Left ventricle myocardium inferior (tissue), 1 donor: ENCODE measurements at places on chromosomes 5 and 9.
A peak's percentile ranks its signal among the peaks of the same experiment; 100 is the strongest.

DNA sequence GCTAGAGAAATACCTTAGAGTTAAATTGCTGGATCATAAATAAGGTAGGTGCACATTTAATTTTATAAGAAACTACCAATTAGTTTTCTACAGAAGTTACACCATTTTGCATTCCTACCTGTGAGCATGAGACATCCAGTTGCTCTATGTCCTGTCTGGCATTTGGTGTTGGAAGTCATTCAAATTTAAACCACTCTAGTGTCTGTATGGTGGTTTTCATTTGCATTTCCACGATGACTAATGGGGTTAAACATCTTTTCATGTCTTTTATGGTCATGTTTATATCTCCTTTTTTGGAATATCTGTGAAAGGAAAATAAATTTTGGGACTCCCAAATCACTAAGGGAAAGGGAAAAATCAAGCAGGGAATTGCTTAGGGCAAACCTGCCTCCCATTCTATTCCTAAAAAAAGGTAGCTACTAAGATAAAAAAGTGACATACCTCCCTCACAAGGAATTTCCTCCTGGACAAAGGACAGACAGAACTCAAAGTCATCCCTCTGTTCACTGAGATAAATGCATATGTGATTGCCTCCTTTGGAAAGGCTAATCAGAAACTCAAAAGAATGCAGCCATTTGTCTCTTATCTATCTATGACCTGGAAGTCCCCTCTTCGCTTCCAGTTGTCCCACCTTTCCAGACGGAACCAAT is 31.6 kb upstream of the ADCY2 start:
- DNase-seq = no peak

DNA sequence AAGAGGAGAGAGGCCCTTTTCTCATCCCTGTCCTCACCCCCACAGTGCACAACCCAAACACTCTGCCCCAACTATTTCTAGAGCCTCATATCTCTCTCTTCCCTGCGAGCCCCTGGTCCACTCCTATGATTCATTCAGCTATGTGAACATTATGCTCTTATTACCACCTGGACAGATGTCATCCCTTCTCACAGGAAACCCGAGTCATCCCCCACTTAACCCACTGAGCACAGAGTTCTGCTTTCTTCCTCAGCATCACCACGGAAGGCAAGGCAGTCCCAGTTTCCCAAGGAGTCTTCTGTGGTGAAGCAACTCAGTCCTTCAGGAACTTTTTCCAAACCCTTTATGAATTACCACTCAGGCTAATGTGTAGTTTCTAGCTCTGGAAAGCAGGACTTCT is 1.3 kb downstream of the DNAI1 start:
- no peak for DNase-seq

GRCh38 chr5:52859628-52860027 is 71.9 kb downstream of the ITGA1 start:
- no peak for DNase-seq

DNA sequence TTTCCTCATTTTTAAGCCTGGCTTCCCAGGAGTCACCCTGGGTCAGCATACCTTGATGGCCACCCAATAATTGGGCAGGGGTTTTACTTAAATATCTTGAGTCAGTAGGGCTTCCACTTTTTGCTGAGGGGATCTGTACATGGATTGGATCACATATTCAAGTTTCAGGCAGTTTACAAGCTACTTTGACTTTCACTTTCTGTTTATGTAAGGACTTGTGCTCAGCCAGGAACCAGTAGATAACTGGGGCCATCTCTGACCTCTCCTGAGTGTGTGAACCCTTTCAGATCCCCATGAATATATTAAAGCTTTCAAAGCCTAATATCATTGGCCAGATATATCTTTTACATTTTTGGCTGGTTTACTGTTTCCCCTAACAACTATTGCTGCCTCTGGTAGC is 45.1 kb downstream of the SLCO6A1 start:
- DNase-seq = no peak

- no peak for DNase-seq
These were observed 1.5 kb downstream of the PAEP start for GRCh38 chr9:135563039-135563476.

DNA sequence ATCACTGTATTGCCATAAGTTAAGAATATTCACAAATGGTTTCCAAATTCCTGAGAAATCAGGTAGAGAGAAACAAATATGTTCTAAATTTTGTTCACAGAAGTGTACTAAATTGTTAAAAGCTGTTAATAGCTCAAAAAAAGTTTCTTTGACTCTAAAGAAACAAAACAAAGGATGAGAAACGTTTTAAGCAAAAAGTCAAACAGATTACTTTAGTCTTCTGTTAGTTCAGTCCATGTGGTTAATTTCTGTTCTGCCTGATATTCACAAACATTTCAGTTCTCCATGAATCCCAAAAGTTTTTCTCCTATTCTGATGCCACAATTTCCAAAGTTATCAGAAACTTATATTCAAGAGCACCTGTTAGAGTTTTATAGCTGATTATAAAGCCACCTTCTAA is 7.7 kb upstream of the FANCC start:
- DNase-seq = no peak

DNA sequence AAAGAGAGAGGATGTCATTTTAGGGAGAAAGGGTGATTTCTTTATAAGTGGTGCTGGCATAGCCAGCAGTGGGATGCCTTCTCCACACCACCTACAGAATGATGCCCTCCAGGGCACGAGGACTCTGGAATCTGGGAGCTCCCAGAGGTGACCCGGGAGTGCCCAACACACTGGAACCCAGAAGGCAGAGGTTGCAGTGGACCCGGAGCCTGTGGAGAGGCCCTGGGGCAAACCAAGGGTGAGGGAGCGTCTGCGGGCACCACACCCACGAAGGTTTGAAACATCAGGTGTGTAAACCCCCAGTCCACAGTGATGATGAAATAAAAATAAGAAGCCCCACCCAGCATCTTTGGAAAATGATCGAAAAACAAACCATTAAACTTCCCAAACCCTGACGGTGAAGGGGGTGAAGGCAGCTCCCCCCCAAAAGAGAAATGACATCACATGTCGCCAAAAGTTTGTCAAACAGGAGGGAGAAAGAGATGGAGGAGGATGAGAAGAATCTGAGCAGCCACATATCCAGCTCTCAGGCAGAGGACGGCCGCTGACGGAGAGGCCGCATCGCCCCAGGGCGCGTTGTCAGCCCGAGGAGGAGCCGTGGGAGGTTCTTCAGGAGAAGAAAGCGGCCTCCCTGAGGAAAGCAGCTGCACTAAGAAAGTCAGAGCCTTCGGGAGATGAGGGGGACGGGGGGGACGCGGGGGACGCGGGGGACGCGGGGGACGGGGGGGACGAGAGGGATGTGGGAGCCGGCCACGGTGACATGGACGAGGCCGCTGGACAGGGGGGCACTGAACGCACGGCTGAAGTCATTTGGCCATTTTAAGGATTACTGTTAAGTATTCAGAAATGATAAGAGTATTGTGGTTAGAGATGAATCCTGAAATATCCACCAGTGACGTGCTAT is 43.1 kb upstream of the NSMF start:
- no peak for DNase-seq

DNA sequence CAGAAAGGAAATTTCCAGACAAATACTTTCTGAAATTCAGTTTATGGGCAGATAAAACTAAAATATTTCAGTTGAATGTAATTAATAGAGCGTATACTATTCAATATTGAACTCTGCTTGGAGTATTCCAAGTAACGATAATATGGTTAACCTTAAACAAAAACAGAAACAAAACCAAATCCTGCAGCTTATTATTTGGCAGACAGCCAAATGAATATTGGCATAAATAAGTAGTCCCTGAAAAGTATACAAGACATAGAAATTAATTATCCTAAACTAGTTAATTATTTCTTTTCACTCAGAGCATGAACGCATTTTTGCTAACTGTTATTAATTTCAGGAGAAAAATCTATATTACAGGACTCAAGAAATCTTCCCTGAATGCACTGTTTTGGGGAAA is 1574.0 kb downstream of the MAT2B start:
- no peak for DNase-seq

GRCh38 chr5:93721071-93721470 is 20.3 kb downstream of the POU5F2 start:
- DNase-seq = no peak

DNA sequence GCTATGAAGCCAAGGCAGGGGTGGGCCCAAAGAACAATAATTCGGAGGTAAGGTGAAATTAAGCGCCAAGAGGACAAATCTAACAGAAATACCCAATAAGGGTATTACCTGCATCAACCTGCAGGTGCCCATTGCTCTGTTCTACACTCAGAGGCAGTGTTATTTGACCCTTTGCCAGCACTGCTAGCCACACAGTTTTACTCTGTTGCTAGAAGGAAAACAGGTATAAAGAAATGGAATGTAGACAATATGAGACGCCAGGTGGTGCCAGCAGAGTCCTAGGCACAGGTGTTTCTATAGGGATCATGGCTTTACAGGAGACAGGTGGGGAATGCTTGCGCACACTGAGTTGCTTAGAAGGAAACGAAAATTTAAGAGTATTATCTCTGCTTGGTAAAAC is 201.3 kb downstream of the HTR1A start:
- DNase-seq = no peak

- no peak for DNase-seq
These were observed 12.0 kb downstream of the GLRX start for GRCh38 chr5:95810305-95811125.

GRCh38 chr5:44932922-44933585 is 124.3 kb downstream of the MRPS30 start:
- no peak for DNase-seq

DNA sequence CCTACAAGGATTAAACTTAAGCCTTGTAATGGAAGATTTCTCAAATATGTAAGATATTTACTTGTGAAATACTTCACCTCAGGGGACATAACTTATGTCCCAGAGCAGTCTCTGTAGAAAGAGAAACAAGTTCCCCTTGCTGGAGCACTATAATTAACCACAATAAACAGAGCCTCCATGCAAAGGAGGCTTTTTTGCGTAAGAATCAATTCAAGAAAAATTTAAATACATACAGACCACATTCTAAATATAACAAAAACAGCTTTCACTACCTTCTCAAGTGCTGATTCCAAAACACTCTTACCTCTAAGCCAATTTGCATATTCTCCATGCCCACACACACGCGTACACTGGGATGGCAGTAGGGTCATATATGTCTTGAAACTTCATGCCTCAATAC is 30.7 kb upstream of the CCNB1 start:
- no peak for DNase-seq

- DNase-seq = no peak
These were observed 298.8 kb downstream of the RASEF start for GRCh38 chr9:82764061-82764668.

DNA sequence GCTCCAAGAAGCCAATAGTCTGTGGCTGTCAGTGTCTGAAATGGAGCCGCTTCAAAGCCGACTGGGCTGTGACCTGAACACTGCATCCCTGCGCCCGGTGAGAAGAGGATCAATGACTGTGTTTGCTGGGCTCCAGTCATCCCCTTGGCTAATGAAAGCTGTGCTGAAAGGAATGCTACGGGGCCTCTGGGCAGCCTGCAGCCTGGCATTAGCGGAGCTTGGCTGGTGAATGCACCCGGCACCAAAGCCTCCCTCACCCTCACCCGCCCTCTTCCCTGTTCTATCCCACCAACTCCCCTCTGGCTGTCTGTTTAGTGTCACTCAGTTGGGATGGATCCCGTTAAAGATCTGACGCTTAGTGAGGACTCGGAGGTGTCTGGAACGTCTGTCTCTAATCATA is 355.3 kb downstream of the BNC2 start:
- no peak for DNase-seq

DNA sequence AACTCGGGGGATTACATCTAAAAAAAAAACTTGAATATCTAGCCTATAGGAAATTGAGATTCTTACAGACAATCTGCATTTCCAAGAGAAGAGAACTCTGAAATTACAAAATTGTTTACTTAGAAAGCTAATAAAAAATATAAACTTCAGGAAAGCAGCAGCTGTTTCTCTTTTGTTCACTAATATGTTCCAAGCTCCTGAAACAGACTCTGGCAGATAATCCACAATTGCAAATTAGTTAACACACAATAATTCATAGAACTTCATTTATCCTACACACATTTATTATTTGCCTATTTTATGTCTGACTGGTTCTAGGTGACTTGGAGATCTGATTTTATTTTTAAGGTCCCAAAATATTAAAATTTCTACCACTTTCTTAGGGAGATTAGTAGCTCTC is 83.8 kb downstream of the TMEM167A start:
- DNase-seq = no peak

- peak; percentile 66 for DNase-seq
These were observed 134.6 kb upstream of the CPEB4 start for GRCh38 chr5:173753307-173754168.

- no peak for DNase-seq
These were observed 398.4 kb downstream of the MED10 start for GRCh38 chr5:5979761-5980537.

- DNase-seq = no peak
These were observed 89.3 kb downstream of the STARD4 start for GRCh38 chr5:111422747-111423720.

GRCh38 chr9:922171-922570 is 54.3 kb upstream of the DMRT3 start:
- no peak for DNase-seq

DNA sequence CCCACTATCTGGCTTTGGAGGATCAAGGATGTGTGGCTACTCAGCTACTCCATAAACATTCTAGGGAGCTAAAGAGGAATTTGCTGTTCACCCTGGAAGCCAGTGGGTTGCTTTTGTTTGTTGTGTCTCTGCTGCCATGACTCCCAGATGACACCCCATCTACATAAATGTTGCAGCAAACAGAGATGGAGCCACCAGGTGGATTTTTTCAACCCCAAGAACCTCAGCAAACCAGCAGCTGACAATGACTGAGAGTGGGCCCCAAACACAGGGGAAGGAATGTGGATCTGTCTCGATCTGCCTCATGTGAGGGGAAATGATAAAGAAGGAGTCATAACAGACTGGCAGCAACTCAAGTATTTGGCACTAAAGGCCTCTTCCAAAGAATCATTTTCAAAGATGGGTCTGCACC is 132.7 kb upstream of the TNC start:
- DNase-seq = no peak

GRCh38 chr5:41863871-41864486 is 6.2 kb downstream of the OXCT1 start:
- no peak for DNase-seq

GRCh38 chr5:73883646-73884045 is 257.6 kb downstream of the ARHGEF28 start:
- no peak for DNase-seq

DNA sequence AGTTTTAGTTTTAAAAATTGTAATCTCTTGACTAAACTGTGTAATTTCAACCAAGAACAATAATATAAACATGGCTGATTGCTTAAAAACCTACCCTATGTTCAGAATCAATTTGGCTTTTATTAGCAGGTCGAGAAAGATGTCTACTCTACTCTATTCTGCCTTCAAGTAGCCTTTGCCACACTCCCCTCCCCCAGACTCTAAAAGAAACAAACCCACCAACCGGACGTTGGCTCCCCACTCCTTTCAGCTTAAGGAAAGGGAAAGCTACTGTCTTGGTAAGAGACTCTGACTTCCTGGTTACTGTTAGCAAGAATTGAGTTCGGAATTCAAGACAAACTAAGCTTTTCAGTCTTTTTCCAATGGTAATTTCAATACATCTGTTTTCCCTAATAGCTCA is 46.7 kb downstream of the TNFAIP8 start:
- no peak for DNase-seq

GRCh38 chr5:126492939-126493338 is 69.7 kb downstream of the GRAMD2B start:
- DNase-seq = no peak
